ENCODE measurements at places on chromosomes 5 and 9.

DNA sequence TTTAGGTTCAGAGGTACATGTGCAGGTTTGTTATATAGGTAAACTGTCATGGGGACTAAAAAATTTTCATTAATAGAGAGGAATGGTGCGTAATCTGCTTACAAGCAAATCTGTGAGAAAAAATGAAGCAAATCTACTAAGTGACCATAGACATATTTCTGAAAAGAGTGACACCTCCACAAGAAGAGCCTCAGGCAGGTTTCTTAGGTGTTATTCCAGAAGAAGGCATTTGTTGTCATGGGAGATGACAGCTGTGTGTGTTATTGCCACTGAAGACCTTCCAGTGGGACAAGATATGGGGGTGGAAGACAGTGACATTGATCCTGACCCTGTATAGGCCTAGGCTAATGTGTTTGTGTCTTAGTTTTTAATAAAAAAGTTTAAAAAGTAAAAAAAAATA lies 68.8 kb upstream of the PANK3 start:
- no peak for DNase-seq

DNA sequence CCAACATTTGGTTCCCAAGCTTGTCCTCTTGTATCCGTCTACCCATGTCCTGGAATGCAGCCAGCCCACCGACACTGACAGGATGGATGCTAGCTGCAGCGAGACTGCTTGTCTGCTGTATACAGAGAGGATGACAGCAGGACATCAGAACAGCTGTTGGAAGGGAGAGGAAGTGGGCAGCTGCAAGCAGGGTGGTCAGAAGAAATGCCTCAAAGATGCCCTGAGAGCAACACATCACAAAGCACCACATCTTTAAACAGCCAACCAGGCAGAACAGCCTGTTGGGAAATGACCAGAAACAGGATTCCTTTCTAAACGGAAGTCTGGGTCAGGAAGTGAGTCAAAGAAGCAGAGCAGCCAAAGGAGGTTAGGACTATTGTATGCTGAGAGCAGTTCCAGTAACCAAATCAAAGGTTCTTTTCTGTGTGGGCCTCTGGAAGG lies 219.1 kb downstream of the NDUFS4 start:
- no peak for DNase-seq

DNA sequence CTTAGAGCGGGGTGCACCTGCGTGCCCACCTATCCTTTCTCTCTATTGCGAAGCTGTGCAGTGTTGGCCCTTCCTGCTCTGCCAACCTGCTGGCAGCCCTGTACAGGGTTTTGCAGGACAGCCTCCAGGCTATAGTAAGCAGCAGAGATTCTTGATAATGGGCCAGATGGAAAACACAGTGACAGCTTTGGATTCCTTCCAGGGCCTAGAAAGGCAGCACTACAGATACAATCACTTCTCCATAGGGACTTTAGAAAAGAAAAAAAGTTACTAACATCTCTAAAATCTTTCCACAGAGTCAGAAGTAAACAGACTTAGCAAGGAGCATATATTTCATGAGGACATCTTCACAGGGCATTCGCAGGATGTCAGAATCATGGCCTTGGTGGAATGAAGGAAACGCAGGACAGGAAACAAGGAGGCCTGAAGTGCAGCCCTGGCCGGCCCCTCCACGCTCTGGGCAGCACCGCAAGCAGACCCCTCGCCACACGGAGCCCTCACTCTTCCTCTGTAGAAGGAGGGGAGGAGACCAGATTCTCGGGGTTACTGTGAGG lies 172.1 kb upstream of the GAS1 start:
- DNase-seq, result no peak

DNA sequence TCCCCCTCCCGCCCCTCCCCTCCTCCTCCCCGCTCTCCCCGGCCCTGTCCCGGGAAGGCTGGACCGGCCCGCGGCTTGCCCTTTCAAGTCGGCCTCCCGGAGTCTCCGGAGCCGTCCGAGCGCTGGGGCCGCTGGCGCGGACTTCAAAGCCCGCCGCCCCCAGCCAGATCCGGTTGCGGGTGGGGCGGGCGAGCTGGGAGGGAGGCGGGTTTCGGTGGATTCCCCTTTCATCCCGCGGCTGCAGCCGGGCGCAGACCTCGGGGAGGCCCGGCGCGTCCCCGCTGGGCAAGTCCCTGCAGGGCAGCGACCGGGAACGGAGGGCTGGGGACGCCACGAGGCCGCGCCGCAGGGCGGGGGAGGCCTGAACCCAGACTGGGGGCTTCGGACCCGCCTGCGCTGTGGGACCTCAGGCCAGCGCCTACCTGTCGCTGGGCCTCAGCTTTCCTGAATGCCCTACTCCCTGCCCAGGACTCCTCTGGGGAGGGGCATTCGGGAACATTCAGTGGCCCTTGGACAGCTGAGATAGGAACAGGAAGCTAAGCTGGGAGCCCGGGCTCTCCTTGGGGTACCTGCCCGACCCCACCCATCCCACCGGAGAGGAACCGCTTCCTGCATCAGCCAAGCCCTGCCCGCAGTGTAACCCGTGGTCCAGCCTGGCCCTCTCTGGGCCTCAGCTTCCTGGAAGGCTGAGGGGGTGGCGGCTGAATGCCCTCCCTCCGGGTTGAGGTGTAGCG lies 23.4 kb downstream of the C9orf50 start:
- no peak for DNase-seq

GRCh38 chr9:109887079-109887478 lies 107.1 kb downstream of the PALM2AKAP2 start:
- no peak for DNase-seq

DNA sequence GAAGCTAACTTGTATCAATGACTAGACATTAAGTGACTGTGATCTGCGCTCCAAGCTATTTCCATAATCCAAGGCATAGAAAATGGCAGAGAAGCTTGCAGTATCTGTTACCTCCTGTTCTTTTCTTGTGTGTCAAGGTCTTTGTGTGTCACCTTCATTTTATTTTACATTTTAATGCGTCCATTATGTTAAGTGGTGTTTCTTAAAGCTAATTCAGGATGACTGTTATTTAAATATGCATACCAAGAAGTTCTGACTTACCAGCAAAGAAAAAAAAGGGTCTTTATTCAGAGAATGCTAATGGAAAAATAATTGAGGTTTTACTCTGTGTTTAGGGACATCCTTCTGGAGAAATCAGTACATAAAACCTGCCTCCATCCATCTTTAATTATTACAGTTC lies 52.3 kb downstream of the STK32A start:
- DNase-seq, result no peak

GRCh38 chr5:68002836-68003235 lies 212.7 kb upstream of the PIK3R1 start:
- DNase-seq, result no peak

GRCh38 chr5:19534751-19535150 lies 453.2 kb downstream of the CDH18 start:
- no peak for DNase-seq

- DNase-seq, result no peak
These were observed 203.4 kb upstream of the SEMA6A start for GRCh38 chr5:116778032-116778431.

DNA sequence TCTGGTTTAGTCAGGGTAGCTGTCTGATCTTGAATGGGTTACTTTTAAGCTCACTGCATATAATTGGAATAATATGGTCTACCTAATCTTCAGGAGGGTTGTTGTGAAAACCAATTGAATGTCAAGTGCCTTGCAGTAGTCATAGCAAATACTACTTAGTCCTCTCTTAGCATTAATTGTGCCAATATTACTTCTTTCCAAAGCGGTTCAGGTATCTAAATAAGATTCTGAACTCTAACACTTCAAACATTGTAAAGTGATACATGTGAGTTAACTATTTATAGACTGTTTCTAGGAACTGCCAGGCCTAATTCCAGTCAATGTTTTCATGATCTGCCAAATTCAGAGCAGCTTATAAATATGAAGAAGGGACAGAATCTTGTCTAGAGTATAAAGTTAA lies 140.2 kb downstream of the SH3GL2 start:
- no peak for DNase-seq

- DNase-seq, result no peak
These were observed 84.3 kb upstream of the OTULINL start for GRCh38 chr5:14497311-14497710.

DNA sequence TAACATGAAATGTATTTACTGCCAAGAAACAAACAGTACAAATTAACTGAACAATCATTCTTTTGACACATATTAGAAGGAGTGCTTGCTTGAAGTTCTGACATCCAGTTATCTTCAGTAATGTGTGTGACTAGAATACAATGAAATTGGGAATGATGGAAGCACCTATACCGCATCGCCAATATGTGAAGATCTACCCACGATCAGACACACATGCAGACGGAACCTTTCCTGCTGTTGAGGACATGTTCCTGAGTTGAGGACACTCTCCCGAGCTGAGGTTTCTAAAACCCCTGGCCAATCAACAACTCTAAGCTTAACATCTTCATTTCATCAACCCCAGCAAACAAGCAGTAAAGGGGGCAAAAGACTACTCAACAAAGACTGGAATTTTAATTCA lies at the start of gene OR13C3:
Gene OR13C3 (minus strand): TSS at position 101 of the 400 bp plus-strand sequence. CDS start 133 bp downstream, outside the sequence.
- no peak for DNase-seq

GRCh38 chr5:151459680-151460324 lies 12.4 kb downstream of the SLC36A1 start:
- no peak for DNase-seq

DNA sequence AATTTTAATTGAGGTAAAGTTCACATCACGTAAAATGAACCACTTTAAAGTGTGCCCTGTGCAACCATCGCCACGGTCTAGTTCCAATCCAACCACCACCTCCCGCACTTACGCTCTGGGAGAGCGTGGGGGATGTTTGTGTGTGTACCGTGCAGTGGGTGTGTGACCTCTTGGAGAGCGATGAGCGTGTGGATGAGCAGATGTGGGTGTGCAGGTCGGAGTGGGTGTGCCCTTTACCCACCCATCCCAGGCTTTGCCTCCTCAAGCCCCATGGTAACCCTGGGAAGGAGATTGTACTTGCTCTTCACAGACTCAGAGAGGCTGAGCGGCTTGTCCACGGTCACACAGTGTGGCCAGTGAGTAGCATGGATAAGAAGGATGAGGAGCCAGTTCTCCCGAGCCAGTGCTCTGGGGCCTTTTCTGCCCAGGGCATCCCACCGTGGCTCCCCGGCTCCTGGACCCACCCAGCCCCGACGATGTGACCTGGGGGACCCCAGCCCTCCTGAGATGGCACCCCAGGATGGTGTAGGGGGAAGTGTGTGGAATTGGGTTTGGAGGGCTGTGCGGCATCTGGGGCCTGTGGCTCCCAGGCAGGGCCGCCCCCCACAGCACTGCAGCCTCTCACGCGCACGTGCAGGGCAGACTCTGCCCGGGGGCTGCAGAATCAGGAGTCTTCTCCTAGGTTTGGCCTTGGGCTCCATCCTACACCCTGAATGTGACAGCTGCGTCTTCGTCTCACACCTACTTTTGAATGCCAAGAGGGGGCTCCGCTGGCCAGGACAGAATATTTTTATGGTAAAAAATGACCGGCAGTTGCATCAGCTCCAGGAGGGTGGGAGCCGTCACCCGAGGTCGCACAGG lies 13.6 kb downstream of the LHX3 start:
- DNase-seq, result no peak

DNA sequence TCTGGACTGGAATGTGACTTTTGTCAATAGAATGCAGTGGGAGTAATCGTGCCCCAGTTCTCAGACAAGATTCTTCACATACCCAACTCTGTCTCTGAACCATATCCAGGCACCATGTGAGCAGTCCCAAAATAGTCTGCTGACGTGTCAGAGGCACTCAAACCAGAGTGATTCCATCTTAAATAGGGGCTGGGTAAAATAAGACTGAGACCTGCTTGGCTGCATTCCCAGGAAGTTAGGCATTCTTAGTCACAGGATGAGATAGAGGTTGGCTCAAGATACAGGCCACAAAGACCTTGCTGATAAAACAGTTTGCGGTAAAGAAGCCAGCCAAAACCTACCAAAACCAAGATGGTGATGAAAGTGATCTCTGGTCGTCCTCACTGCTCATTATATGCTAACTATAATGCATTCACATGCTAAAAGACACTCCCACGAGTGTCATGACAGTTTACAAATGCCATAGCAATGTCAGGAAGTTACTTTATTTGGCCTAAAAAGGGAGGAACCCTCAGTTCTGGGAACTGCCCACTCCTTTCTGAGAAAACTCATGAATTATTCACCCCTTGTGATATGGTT lies 16.9 kb upstream of the PLCXD3 start:
- no peak for DNase-seq

GRCh38 chr5:61625137-61625561 lies 293.1 kb downstream of the ZSWIM6 start:
- no peak for DNase-seq

DNA sequence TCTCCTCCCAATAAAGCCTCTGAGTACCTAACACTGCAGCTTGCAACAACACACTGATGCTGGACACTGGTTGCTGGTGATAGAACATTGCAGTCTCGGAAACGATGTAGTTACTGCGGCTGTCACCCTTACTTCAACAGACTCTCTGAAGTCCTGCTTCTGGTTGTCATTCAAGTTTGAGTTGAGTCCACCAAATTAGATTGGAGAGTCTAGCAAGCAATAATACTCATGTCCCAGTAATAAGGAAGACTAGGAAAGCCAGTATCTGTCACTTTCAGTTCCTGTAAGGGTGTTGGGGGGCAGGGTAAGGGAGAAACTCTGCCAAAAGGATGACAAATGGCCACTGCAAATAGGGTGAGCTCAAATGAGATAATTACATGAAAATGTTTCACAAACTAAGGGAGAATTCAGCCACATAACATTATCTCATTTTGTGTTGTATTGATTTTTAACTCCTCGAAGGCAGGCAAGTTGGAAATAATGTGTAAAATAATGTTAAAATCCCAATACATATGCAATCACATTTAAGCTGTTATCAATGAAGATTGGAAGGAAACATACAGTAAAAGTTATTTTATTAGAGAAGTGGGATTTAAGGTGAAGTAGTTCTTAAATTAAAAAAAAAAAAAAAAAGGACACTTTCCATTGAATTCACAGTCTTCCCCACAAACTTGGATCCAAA lies 849 bp upstream of the IFT74 start:
- DNase-seq, result no peak

- DNase-seq, result no peak
These were observed 50.0 kb downstream of the CRB2 start for GRCh38 chr9:123406016-123406415.

- DNase-seq, result no peak
These were observed 303.9 kb downstream of the DOCK8 start for GRCh38 chr9:518540-518939.

DNA sequence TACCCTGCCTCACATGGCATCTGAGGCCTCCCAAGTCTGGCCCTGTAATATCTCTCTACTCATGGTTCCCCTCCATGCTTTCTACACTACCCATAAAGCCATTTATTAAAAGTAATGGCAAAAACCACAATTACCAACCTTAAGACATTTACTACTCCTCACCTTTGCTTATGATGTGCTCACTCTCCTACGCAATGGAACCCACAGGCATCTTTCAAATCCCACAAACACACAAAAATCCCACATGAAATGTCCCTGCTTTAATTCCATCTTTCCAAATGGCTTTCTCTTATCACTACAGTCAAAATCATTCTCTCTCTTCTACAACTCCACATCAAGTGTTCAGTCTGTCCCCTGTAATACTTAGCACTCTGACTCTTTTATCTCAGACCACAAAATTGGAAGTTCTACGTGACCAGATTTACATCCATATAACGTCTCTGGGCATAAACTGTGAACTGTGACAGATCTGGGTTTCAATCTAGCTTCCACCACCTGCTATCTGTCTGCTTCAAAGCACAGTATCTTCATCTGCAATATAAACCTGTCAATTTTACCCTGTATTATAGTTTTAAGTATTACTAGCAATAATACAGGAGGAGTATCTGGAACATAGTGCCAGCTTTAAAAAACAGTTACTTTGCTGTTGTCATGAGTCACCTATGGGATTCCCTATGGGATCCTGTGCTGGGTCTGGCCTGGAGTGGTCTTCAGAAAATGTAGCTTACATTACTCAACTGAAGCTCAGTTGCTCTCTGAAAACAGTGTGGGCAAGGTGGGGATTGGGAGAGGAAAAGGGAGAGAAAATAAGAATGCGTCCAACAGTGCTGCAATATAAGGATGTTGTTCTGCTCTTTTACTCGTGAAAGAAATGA lies 137.1 kb upstream of the TRIM32 start:
- no peak for DNase-seq

Data from activated T-cell treated with anti-CD3 and anti-CD28 coated beads for 4 hours (primary cell).